ENCODE measurements at places on chromosomes 5 and 9.

GRCh38 chr5:125190232-125191087 is 444.0 kb upstream of the ZNF608 start:
- DNase-seq: no peak

DNA sequence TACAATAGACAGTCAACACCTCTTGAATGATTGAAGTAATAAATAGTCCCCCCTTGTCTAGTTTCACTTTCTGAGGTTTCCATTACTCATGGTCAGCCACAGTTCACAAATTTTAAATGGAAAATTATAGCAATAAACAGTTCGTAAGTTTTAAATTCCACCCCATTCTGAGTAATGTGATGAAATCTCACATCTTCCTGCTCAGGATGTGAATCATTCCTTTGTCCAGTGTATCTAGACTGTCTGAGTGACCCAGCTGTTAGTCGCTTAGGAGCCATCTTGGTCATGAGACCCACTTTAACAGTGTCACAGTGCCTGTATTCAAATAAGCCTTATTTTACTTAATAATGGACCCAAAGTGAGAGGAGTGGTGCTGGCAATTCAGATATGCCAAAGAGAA is 311.6 kb upstream of the PRR16 start:
- DNase-seq: no peak

DNA sequence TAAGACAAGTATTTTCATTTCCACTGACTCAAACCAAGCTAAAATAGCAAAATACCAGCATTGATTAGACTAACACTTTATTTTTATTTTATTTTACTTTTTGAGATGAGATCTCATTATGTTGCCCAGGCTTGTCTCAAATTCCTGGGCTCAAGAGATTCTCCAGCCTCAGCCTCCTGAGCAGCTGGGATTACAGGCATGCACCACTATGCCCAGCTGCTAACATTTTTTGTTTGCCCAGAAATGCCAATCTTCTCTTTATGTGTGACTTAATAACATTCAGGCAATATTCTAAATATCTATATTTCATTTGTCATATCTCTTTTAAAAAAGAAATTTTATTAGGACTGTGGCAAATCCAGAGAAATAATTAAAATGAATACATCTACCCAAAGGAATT is 55.0 kb downstream of the OXCT1 start:
- DNase-seq: no peak

- no peak for DNase-seq
Observed at GRCh38 chr9:130197888-130198287, 25.7 kb downstream of the NCS1 start.

DNA sequence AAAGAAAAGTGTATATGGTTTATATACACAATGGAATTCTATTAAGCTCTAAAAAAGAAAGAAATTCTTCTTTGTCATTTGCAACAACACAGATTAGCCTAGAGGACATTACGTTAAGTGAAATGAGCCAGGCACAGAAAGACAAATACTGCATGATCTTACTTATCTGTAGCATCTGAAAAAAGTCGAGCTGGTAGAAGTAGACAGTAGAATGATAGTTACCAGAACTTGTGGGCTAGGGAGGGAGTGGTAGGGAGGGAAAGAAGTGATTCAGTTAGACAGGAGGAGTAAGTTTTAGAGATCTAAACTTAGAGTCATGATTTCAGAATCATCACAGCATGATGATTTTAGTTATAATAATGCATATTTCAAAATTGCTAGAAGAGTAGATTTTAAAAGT is 184.6 kb downstream of the TLE4 start:
- DNase-seq: no peak

GRCh38 chr9:76433836-76434235 is 25.1 kb upstream of the GCNT1 start:
- no peak for DNase-seq
